ENCODE measurements at places on chromosomes 2 and 18. TPM values are rescaled to one million over a fixed set of nuclear protein-coding genes. Genes with fewer than 3 reads are reported as not detected.

The ZBTB7C gene
- 3.1 TPM for polyA plus RNA-seq

The MEP1B gene
- polyA plus RNA-seq, result not detected

The ZNF385B gene
- polyA plus RNA-seq, result 10.1 TPM

The DHX57 gene
- polyA plus RNA-seq, result 21.0 TPM

The SPR gene
- 3.9 TPM for polyA plus RNA-seq

The CCDC148 gene
- polyA plus RNA-seq, result 0.53 TPM

The LRP2 gene
- 0.04 TPM for polyA plus RNA-seq

- DNase-seq, result no peak
Observed at GRCh38 chr2:105842555-105842954, 97.8 kb downstream of the NCK2 start.

DNA sequence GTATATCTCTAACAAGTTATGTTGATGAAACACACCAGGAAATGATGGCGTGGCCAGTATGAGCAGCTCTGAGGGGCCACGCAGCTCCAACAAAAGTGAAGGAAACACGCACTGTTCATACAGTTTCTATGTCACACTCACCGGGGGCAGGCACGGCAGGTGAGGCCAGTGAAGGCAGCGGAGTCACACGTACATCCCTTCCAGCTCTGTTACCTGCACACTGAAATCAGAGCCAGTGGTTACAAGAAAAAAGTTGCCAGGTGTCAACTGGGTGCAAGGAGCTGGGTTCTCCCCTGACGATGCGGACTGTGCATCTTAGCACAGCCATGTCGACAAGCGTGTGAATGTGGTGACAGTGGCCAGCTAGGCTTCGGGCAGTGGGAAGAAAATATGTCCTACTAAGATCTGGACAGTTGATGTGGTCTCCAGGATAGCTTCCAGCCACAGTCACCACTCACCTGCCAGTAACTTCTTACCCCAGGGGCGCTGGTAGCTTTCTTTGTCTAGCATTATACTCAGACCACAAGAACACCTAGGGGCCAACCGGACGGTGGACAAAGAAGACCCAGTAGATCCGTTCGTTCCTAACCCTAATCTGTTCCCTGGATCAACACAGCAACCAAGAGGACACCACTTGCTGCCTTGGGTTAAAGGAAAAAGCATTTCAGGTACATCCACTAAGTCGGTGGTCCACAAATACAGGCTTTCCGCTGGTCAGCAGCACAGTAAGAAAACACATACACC lies 10.1 kb downstream of the HJURP start:
- no peak for DNase-seq

DNA sequence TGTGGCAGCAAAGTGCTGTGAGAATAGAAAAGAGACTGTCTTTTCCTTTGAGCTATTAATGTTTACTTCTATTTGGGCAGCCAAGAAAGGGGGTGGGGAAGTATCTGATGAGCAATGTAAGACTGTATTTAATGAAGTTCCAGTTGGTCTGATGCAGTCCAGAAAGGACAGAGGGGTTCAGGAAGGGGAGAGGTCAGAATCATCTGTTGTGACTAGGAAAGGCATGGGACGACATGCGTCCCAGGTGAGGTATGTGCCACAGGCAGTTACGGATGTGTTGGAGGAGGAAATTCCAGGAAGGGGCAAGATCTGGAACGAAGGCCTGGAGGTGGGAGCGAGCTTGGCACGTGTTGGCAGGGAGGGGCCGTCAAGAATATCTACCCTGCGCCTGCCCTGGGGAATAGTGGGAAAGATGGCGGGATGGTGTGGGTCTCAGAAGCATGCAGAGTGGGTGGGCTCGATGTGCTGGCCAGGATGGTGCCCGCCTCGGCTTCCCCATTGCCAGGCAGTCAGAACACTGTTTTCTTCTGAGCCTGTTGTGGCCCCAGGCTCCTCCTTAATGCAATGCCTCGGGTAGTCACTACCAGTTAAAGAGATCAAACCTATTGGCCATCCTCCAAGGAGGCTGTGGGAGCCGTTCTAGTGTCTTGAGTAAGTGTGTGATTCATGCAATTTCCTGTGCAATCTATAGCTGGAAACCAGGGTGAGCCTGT lies 57.8 kb upstream of the TXNDC2 start:
- DNase-seq, result peak; percentile 45

DNA sequence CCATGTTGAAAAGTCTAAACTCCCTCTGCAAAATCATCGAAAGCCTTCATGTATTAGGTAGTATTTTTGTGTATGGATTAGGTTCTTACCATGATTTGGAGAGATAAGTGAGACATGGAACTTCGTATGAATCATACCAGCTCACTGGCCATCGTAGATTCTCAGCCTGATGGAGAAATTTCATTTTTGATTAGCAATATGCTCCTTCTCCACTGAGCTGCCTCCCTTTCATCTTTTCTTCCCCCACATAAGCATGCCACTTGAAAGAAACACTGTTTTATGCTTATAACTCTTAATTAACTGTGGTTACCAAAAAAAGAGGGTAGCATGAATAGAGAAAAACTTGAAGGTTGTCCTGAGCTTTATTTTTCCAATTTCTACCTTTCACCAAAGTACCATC lies 111.9 kb downstream of the NCK2 start:
- no peak for DNase-seq

GRCh38 chr2:70850925-70851324 lies 15.3 kb upstream of the CD207 start:
- no peak for DNase-seq

GRCh38 chr18:70036771-70037347 lies 89.2 kb upstream of the CD226 start:
- no peak for DNase-seq

- no peak for DNase-seq
Observed at GRCh38 chr2:58708565-58708964, 467.4 kb upstream of the FANCL start.

DNA sequence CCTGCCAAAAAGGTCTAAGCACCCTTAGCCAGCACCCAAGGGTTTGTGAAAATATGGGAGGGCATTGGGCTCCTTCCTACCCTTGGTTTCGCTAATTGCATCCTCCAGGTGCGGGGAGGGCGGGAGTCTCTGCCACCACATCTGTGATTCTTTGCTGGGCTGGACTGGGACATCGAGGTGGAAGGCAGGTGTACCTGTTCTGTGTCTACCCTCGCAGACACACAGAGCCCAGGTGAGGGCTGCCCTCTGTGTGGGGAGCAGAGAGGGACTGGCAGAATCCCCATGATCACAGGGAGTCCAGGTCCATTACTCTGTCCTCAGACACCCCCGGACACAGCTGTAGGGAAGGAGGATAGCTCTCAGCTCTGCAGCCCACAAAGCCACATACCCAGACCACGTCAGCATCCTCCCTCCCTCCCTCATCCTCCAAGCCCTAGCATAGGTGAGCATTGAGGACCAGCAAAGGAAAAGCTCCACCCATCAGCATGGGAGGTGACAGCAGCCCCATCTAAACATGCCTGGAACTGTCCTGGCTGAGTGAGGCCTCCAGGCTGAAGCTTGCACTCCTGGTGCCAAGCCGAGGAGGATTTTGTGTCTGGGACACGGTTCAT lies 49.8 kb downstream of the PLB1 start:
- no peak for DNase-seq

- DNase-seq, result no peak
Observed at GRCh38 chr2:217933617-217933993, 69.2 kb downstream of the TNS1 start.

- no peak for DNase-seq
Observed at GRCh38 chr2:187543488-187543887, 10.7 kb downstream of the TFPI start.

DNA sequence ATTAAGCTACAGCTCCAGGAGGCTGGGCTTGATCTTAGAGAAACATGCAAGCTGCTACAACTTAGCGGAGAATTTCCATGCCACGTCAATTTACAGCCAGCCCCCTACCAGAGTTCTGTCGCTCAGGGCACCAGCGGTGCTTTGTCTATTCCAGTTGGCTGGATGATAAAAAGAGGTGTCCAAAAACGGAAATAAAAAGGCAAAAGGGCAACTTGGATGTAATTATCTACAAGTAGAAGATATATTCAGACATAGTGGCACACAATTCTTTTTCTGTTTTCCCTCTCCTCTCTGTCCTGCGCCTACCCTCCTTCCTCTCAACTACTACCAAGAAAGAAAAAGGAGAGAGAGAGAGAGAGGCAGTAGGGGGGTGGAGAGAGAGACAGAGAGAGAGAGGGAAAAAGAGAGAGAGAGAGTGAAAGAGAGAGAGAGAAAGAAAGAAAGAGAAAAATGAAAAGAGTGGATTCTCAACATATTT lies 363 bp upstream of the RFTN2 start:
- peak; percentile 85 for DNase-seq
